ENCODE measurements at places on chromosomes 3 and 15.
A peak's percentile ranks its signal among the peaks of the same experiment; 100 is the strongest.

DNA sequence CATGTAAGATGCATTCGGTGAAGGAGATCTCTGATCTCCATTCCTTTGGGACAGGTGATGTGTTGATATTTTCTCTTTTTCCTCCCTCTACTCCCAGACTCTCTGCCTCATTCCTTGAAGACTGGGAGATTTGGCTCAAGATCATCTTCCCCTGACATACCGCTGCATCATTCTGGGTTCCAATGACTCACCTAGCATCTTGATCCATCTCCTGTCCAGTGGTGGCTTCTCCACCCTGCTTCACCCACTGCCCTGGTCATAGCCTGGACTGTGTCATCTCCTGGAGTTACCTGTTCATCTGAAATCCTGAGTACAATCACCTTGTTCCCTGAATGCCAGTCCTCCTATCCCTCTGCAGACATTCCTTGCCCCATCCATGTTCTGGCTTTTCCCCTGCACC lies 57.4 kb upstream of the TRAK1 start:
- DNase-seq: no peak

DNA sequence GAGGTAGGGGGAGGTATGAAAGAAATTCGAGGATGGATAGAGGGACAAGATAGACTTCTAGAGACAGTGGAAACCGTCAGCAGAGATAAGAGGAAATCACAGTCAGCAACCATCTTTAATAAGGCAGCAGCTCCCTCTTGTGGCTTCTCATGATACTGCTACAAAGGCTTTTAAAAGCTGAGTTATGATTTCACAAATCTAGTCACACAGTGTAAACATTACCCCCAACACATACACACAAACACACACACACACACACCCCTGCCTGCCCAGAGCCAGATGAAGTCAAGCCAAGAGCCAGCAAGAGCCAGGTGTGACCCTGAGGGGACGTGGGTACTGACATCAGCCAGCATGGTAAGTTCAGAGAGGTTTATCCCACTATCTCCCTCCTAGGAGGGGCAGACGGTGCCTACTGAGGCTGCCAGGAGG lies 18.9 kb upstream of the TGM5 start:
- peak; percentile 63 for DNase-seq

DNA sequence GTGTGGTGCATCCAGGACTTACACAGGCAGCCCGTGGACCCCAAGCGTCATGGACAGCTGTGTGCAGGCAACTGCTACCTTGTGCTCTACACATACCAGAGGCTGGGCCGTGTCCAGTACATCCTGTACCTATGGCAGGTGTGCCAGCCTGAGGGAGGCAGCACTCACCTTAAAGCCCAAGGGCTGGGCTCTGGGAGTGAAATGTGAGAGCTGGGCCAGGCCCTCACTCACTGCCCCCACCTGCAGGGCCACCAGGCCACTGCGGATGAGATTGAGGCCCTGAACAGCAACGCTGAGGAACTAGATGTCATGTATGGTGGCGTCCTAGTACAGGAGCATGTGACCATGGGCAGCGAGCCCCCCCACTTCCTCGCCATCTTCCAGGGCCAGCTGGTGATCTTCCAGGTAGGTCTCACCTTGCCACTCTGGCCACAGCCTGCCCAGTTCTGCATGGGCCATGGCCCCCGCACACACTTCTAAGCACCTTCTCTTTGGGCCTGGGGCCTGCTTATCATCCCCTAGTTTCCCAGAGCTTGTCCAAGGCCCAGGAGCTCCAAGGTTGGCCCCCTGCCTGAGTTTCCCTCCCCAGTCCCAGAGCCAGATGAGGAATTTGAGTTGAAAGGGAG lies 11.0 kb downstream of the VILL start:
- no peak for DNase-seq

DNA sequence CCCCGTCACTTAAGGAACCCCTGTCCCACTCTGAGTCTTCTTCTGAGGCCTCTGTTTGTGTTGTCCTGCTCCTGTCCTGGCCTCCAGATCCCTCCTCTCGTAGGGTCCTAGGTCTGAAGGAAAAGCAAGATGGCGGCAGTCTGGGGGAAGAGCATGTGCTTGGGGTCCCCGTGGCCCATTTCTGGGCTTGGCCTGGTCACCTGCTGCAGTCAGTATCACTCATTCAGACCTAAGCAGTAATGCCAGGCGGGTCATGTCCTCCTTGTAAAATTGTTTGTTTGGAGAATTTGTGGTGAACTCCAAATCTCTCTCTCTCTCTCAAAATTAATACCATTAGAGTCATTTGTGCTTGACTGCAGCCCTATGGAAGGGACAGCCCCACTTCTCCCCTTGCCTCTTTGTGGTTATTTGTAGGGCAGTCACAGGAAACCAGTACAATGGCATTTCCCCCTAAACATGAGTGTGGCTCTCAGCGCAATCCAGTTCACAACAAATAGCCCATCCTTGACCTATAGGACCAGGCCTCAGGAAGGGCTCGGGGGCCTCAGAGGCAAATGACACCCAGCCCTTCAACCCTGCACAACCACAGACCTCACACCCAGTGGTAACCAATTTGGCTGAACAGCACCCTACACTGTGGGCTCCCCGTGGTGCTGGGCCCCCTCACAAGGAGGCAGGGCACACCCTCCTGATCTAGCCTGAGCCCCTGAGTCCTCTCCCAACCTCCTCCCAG lies 173.5 kb downstream of the OR4M2 start:
- no peak for DNase-seq

- no peak for DNase-seq
These were observed 83.7 kb upstream of the WDR72 start for GRCh38 chr15:53843166-53843565.

DNA sequence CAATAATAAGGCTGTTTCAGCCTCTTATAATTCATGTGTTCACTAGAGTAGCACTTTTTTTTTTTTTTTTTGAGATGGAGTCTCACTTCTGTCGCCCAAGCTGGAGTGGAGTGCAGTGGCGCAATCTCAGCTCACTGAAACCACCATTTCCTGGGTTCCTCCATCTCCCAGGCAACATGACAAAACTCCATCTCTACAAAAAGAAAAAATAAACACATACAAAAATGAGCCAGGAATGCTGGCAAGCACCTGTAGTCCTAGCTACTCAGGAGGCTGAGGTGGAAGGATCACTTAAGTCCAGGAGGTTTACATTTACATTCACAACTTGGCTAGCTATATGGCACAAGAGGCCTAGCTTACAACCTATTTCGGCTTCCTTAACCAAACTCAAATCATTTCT lies 6.8 kb downstream of the USP4 start:
- no peak for DNase-seq

DNA sequence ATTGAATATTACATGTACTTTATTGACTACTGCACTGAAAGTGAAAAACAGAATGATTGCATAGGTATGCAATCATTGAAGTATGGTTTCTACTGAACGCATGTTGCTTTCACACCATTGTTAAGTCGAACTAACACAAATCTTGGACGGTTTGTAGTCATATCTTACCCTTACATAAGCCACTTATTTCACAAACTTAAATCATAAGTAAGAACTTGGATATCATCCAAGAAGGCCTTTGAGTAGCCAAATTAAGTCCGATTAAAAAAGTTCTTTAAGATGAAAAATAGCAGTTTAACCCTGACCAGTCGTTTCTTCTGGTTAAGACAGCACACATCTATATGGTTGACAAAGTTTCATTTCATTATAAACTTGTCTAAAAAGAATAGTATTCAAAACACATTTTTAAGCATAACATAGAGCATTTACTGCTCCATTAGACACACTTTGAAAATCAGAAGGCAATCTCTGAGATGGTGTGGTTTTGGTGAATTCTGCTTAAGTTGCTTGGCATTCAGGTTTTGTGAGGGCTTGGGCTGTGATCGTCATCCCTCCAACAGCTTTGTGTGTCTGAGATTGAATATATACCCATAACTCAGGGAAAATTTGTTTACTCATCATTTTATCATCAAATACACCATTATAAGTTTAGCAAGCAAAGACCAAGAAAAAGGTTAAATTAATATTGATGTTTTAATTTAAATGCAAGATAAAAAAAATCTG lies 92.2 kb downstream of the NFKBIZ start:
- peak; percentile 61 for DNase-seq

GRCh38 chr3:170469151-170470062 lies 50.7 kb downstream of the CLDN11 start:
- DNase-seq: no peak

GRCh38 chr3:71724171-71724453 lies 1.1 kb downstream of the EIF4E3 start:
- no peak for DNase-seq

GRCh38 chr15:86080302-86080701 lies 631 bp downstream of the AGBL1 start:
- no peak for DNase-seq

GRCh38 chr3:135268941-135269532 lies 474.0 kb downstream of the EPHB1 start:
- no peak for DNase-seq

GRCh38 chr15:60396560-60396957 lies 1.2 kb downstream of the ANXA2 start:
- DNase-seq: peak; percentile 17

GRCh38 chr15:75673426-75674235 lies 25.9 kb downstream of the SNX33 start:
- peak; percentile 63 for DNase-seq

- no peak for DNase-seq
These were observed 12.5 kb downstream of the PLA2G4B start for GRCh38 chr15:41851167-41851523.

- no peak for DNase-seq
These were observed 735 bp downstream of the CAMK1 start for GRCh38 chr3:9769012-9769411.

DNA sequence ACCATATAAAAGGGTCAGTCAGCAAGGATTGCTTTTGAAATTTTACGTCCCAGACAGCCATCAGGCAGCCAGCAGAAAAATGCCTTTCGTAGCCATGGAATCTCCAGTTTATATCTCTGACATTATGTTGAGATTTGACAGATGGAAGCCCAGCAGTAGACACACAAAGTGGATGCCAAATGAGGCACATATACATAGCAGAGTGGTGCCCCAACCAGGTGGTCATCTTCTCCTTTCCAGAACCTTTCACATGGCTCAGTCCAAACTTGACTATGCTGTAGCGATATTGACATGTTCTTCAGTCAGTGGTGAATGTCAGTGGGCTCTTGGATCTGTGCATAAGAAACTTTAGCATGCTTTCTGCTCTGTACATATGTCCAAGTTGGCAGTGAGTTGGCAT lies 123.3 kb upstream of the GBE1 start:
- no peak for DNase-seq

- DNase-seq: no peak
These were observed 32.1 kb upstream of the RFTN1 start for GRCh38 chr3:16545413-16546185.

- no peak for DNase-seq
These were observed 526.9 kb downstream of the PYDC2 start for GRCh38 chr3:191987831-191988350.

DNA sequence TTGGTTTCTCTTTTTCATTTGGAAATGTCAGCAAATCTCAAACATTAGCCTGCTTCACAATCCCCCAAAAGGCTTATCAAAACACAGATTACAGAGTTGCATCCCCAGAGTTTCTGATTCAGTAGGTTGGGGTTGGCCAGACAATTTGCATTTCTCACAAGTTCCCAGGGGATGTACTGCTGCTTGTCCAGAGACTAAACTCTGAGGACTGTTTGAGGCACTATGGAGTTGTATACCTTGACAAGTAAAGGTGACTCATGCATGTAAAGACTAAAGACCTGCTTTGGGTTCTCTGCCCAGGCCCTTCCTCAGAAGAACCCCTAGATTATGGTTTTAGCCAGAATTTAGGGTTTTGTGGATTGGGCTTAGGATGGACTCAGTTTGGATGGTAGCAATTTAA lies 151.1 kb upstream of the ARHGEF26 start:
- DNase-seq: peak; percentile 41

DNA sequence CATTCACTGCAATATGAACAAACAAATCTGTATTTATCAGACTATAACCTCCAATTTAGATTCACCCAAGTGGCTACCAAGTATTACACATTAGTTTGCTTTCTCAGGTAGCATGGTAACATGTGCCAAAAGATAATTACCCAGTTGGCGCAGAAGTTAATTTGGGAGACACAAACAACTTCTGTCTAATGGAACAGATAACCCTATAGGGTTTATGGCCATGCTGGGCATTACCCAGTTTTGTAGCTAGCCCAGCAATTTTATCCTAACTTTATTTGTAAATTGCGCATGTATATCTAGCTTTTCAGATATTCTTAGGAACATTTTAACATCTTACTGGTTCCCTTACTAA lies 780 bp downstream of the RPL22L1 start:
- peak; percentile 14 for DNase-seq
